CD4-positive, alpha-beta T cell treated with Interleukin-6 for 4 hours (primary cell): ENCODE measurements at places on chromosomes 13 and 19.

DNA sequence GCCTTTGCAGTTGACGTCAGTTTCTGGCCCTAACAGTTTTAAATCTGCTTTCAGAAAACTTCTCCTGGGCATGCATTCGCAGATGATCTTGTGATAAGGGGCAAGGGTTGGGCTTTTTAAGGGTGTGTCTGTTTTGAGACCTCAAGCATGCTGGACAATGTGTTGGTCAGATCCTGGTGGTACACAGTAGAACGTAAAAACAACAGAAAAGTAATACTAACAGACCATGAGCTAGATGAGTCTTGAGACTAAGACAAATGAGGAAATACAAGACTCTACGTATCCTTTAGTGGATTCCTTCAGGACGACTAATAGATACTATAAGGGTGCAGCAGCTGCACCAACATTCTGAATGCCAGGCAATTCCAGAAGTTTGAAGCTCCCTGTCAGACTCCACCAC, 237.6 kb downstream of the DNAJC15 start:
- no peak for DNase-seq

- DNase-seq = no peak
These were observed 20.4 kb downstream of the ZNF578 start for GRCh38 chr19:52473655-52474350.

- DNase-seq = no peak
These were observed 36.6 kb upstream of the MED4 start for GRCh38 chr13:48131533-48131932.

GRCh38 chr13:39414339-39414738, 188.7 kb downstream of the LHFPL6 start:
- no peak for DNase-seq

GRCh38 chr13:46126552-46127357, 21.9 kb upstream of the CPB2 start:
- DNase-seq = peak; percentile 78

DNA sequence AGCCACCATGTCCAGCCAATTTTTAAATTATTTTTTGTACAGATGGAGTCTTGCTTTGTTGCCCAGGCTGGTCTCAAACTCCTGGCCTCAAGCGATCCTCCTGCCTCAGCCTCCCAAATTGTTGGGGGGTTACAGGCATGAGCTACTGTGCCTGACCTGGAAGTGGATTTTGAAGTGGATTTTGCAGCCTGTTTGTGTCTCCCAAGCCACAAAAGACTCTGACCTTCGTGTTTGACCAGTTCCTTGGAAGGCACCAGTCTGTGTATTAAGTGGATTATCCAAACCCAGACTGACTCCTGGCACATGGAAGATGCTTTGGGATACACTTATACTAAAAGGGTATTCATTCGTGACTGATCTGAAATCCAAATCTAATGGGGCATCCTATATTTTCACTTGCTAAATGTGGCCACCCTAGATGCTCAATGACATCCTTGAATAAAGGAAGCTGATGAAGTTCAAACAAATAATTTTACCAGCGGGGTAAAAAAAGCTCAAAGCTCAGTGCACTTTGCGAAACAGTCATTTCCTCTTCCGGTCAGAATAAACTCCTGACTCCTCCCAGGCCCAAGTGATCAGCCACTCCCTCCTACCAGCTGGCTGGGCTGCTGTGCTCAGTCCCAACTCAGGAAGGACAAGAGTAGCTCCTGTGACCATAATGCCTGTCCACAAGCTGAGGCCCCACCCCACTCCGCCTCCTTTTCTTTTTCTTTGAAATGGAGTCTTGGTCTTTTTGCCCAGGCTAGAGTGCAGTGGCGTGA, 32.6 kb upstream of the GATAD2A start:
- DNase-seq = peak; percentile 50
